Stimulated activated CD4-positive, alpha-beta T cell treated with anti-CD3 and anti-CD28 coated beads, Interleukin-1b, Interleukin-23, amount 100 ng/mL, for 1 hour (primary cell): ENCODE measurements at places on chromosomes 4 and X.

DNA sequence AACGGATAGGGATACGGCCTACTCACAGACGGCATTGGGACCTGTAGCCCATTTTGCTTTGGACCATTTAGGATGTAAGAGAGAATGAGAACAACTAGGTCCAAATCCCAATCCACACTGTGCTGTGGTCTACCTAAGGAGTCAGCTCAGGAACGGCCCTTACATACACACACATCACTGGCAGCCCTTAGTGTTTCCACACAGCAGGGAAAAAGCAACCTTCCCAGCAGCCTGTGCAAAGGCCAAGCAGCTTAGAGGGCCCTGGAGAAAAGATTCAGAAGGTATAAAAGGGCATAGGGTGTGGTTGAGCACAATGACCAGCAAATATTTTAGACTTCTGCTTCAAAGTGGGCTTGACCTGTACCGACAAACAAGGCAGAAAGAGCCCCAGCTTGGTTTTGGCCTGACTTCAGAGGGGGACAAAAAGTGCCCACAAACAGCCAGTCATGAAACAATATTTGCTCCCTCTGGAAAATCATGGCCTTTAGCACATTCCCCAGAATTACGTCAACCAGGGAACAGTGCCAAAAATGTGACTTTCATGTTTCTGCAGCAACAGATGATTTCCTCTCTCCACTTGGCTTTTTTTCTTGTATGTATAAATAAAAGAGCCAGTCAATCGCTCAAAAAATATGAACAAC is 359.5 kb upstream of the FGF16 start:
- no peak for DNase-seq

GRCh38 chrX:133413218-133413925 is 1.9 kb downstream of the GPC4 start:
- no peak for DNase-seq

GRCh38 chrX:40685362-40685918 is 38.1 kb upstream of the CXorf38 start:
- no peak for DNase-seq

DNA sequence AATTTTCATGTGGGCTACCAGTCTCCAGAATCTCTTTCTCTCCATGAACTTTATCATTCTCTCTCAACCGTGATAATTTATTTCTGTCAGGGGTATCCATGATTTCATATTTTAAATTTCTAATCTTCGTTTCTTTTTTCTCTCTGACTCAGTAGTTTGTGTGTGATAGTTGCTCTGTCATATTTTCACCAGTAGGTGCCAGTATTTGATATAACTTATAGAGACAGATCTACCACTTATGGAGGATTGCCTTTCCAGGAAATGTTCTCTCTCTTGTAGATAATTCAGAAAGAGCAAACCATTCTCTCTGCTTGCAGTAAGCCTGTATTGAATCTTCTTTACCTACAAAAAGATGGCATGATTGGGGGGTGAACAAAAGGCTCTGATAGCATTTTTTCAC is 79.3 kb upstream of the DYNLT3 start:
- no peak for DNase-seq

DNA sequence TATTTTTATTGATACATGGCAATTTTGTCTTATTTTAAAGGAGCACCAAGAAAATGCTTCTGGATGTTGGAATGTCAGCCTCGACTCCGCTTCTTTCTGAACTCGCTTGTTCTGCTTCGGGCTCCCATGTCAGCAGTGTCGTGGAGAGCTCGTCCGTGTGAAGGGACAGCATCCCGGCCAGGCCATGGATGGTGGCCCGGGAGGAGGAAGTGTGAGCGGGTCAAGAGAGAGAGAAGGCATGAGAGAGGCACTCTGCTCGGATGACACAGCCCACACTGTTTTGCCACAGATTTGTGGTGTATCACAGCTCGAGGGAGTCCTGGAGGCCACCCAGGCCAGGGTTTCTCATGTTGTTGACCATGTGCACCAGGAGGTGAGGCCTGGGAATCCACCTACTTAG is 107.0 kb downstream of the TRAPPC11 start:
- no peak for DNase-seq

GRCh38 chrX:24219320-24219719 is 69.8 kb downstream of the ZFX start:
- no peak for DNase-seq

- no peak for DNase-seq
Observed at GRCh38 chrX:29397506-29397905, 810.3 kb downstream of the IL1RAPL1 start.

DNA sequence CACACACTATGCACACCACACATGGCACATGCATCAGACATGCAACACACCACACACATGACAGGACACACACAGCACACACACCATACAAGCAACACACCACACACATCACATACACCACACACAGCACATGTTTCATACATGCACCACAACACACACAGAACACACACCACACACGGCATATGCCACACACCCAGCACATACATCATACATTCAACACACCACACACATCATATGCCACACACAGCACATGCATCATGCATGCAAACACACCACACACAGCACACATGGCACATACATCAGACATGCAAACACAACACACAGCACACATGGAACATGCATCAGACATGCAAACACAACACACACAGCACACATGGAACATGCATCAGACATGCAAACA is 80.7 kb upstream of the LRPAP1 start:
- DNase-seq = no peak
